Ascending aorta (tissue), 2 donors: ENCODE measurements at places on chromosomes 4 and X.
A peak's percentile ranks its signal among the peaks of the same experiment; 100 is the strongest.

- DNase-seq: no peak
Measured at GRCh38 chr4:165164257-165164656, 43.1 kb upstream of the KLHL2 start.

DNA sequence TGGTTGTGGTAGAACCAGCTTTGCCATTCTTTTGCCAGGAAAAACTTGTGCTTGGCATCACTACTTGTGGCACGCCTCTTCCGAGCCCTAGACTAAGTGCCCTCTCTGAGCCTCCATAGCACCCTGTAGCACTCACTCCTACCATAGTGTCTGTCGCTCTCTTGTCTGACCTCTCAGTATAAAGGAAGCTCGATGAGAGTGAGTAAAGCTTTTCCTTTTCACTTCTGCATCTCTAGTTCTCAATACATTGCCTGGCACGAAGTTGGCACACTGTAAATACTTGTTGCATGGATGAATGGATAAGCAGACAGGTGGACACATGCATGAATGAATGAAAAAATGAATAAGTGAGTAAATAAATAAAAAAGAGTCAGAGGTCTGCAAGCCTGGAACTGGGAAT lies 48.3 kb downstream of the TLR10 start:
- DNase-seq: no peak

- DNase-seq: no peak
Measured at GRCh38 chr4:22502895-22503814, 12.7 kb downstream of the ADGRA3 start.

- no peak for DNase-seq
Measured at GRCh38 chr4:73608689-73609594, 11.3 kb downstream of the RASSF6 start.

- DNase-seq: no peak
Measured at GRCh38 chrX:115911967-115912366, 258.6 kb upstream of the AGTR2 start.

- DNase-seq: peak; percentile 62
Measured at GRCh38 chr4:184402239-184402638, 72.1 kb downstream of the IRF2 start.

GRCh38 chr4:795726-796119 lies 30.2 kb downstream of the CPLX1 start:
- no peak for DNase-seq
